ENCODE measurements at places on chromosomes 2 and 18.

DNA sequence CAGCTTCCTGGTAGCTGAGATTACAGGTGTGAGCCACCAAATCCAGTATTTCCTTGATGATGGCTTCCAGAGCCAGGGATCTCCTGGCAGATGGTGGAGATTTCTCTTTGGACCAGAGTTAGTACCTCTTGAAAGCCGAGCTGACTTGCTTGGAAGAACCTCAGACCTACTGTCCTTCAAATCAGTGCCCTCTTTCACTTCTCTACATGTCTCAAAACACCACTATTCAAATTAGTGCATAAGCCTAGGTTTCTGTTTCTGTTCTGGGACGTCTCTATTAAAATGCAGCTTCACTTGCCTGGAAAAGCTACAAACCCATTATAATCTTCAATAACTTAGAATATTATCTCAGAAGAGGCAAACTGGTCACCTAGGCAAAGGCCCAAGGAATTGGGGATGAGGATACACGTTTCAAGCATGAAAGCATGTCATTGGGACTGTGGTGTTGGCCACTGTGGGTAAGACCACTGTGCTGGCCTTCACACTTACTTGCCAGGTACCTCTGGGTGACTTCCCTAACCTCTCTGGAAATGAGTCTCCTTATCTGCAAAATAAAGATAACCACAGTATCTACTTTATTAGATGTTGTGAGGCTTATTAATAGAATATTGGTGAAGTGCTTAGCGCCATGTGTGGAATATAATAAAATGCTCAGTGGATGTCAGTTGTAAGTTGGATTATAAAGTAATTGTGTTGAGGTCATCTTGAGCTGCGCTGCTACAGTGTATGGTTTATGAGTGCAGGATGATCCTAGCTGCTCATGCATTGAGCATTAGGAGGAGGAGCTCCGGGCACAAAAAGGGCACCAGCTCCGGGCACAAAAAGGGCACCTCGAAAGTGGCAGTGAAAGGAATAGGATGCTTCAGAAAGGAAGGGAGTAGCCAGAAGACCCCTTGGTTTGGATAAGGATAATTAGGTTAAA is 84.5 kb downstream of the DOCK10 start:
- no peak for DNase-seq

DNA sequence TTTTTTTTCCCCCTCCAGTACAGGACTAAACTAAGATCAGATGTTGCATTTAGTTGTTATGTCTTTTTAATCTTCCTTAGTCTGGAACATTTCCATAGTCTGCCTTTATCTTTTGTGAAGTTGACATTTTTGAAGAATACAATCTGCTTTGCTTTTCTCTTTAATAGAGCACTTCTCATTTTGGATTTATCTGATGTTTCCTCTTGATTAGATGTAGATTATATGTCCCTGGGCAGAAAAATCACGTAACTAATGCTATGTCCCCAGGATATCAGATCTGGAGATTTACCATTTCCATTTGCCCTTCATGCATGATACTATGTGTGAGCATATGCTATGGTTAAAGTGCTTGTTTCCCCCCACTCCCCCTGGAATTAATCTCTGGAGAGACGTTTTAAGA is 6.2 kb downstream of the ZNF638 start:
- DNase-seq = no peak

- DNase-seq = no peak
Observed at GRCh38 chr2:8611700-8612099, 70.2 kb upstream of the ID2 start.

GRCh38 chr2:69237070-69237670 is 149.9 kb downstream of the GFPT1 start:
- DNase-seq = no peak

GRCh38 chr2:24840962-24841945 is 48.0 kb downstream of the CENPO start:
- DNase-seq = no peak

- DNase-seq = no peak
Observed at GRCh38 chr2:64768491-64769005, 114.8 kb upstream of the SERTAD2 start.

- no peak for DNase-seq
Observed at GRCh38 chr18:3236470-3236869, 11.1 kb upstream of the MYL12A start.

GRCh38 chr2:208491641-208492040 is 85.0 kb downstream of the PTH2R start:
- DNase-seq = no peak

GRCh38 chr2:173750353-173750801 is 214.8 kb downstream of the SP3 start:
- DNase-seq = no peak

DNA sequence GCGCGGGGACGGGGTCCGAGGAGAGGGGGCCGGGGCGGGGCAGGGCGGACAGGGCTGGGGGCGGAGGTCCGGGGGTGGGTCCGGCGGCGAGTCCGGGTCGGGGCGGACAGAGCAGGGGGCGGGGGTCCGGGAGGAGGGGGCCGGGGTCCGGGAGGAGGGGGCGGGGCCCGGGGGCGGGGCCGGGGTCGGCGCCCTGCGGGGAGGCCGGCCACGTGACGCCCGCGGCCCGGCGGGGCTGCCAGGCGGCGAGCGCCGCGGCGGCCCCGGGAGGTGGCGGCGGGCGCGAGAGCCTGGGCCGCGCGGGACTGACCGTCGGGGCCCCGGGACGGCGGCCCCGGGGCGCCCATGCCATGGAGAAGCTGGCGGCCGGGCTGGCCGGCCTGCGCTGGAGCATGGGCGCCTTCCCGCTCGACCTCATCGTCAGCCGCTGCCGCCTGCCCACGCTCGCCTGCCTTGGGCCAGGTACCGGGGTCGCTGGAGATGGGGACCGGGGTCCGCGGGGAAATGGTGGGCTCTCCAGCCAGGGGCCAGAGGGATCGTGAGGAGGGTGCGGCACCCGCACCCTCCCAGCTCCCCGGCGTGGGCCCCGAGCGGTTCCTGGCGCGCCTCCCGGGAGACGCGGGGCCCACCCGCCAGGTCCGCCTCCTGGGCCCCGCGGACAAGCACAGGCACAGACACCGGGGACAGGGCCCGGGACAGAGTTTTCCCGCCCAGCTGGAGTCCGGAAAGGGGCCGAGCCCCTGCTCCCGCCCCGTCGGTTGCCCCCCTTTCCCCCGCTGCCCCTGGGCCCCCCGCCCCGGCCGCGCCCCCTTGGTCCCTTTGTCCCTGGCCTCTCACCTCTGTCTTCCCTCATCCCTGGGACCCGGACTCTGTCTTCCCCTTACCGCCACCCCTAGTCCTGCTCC is at the start of gene GAREM2:
Gene GAREM2, plus strand, starts transcription at position 218 of the 905 bp plus-strand sequence. Its CDS starts 133 bp downstream, at position 351.
- peak; percentile 86 for DNase-seq

DNA sequence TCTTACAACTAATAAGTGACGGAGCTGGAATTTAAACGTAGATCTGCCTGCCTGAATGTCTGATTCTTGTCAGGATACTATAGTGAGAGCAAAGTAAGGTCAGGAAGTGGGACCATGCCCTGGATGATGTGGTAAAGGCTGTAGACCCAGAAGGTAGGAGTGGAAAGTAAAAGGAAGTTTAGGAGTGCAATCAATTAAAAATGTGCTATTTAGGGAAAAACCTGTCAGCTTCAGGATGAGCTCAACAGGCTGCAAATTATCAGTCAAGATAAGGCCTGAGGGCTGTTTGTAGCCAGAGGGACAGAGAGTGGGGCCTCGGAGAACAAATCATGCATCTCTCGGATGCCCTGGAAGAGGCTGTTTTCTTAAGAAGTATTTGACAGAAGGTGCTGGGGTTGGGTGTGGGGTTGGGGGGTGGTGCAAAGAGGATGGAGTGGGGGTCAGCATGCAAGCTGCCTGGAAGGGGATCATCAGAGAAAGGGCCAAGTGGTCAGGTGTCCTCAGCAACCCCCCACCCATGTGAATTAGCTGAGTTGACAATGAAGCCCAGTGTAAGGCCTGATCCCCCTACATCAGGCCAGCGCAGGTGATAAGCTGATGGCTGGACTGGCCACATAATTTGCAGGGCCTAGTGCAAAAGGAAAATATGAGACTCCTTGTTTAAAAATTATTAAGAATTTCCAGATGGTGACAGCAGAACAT is 53.2 kb upstream of the MAPRE3 start:
- no peak for DNase-seq

DNA sequence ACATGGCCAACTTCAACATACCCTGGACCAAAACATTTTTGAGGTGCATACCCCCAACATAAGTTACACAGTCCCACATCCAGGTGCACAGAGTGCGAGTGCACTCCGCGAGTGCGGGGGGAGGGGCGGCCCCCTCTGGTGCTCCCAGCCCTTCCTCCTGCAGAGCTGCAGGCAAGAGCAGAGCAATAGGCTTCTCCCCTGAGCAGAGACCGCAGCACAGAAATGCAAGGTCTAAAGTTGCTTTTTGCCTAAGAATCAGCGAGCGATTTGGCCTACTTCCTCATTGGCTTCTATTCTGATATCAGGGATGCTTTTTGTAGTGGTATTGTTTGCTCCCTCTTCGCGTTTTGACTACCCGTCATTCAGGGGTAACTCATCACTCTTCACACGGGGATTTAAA is 40.6 kb downstream of the BOLA3 start:
- DNase-seq = no peak

- DNase-seq = no peak
Observed at GRCh38 chr2:55425431-55425831, 5.8 kb upstream of the CCDC88A start.

GRCh38 chr2:172623249-172623965 is 67.5 kb downstream of the PDK1 start:
- DNase-seq = no peak

GRCh38 chr2:65053199-65053598 is 3.0 kb upstream of the CEP68 start:
- DNase-seq = no peak

DNA sequence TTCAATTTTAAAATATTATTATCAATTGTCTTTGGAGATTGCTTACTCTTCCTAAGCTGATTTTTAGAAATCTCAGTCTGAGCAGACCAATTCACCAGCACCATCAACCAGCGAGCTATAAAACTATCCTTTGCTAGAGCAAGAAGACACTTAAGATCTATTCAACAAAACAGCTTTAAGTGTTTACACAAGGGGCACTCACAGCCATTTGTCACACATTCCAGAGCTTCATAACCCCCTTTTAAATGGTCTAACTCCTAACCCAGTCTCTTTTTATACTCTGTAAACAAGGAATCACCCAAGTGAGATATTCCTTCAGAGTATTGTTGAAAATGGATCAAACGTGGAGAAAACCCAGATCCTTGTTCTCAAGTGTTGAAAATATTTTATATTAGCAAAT is 1294.1 kb upstream of the CHAC2 start:
- DNase-seq = no peak

- no peak for DNase-seq
Observed at GRCh38 chr2:95385570-95385984, 16.9 kb upstream of the FAHD2A start.

DNA sequence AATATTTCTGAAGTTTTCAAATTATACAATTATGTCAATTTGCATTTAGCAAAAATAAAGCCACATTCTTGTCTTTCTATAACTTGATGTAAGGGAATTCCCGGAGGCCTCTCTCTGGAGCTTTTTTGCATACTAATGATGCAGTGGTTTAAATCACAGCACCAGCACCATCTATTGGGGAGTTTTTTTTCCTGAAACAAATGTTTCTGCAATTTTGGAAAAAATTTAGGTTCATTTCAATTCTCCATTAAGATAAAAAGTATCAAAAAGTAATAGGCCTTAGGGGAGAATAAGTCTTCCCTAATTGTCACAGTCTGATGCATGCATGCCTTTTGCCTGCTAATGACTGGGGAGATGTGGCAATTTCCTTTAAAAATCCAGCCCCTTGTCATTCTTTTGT is 13.5 kb downstream of the CBLN2 start:
- no peak for DNase-seq

GRCh38 chr2:158232476-158232875 is 130.8 kb downstream of the UPP2 start:
- DNase-seq = no peak

GRCh38 chr18:55319459-55320193 is 268.4 kb downstream of the TCF4 start:
- DNase-seq = no peak

- DNase-seq = no peak
Observed at GRCh38 chr2:190110699-190111098, 48.2 kb upstream of the MSTN start.

- no peak for DNase-seq
Observed at GRCh38 chr2:149451417-149452165, 121.2 kb downstream of the LYPD6 start.

DNA sequence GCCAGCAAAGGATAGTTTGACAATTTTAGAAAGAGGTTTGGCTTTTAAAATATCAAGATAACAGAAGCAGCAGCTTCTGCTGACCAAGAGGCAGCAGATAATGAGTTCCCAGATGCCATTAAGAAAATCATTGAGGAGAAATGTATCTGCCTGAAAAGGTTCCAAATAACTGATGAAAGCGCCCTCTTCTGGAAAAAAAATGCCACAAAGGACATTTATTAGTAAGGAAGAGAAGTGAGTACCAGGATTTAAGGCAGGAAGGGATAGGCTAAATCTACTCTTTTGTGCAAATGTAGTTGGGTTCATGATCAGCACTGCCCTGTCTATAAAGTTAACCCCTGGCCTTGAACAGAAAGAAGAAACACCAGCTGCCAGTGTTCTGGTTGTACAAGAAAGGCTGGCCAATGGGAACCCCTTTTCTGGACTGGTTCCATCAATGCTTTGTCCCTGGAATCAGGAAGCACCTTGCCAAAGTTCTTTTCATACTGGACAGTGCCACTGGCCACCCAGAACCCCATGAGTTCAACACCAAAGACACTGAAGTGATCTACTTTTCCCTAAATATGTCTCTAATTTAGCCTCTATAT is 40.6 kb downstream of the DHX57 start:
- DNase-seq = no peak

GRCh38 chr18:11747731-11748130 is 58.7 kb downstream of the GNAL start:
- DNase-seq = no peak

- no peak for DNase-seq
Observed at GRCh38 chr2:60259781-60260180, 293.7 kb downstream of the BCL11A start.

DNA sequence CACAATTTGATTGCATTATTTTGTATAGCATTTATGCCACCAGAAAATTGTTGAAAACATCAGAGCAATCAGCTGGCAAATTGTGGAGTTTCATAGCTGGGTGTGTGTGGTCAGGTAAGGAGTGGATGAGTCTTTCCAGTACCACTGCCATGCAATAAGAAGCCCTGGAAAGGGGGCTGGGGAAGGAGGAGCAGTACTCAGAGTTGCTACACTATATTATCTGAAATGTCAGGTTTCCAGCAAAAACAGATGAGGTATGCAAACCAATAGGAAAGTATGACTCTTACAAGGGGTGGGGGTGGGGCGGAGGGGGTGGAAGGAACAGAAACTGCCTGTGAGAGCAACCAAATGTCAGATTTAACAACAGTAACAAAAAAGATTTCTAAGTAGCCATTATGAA is 112.2 kb downstream of the SOS1 start:
- DNase-seq = no peak

DNA sequence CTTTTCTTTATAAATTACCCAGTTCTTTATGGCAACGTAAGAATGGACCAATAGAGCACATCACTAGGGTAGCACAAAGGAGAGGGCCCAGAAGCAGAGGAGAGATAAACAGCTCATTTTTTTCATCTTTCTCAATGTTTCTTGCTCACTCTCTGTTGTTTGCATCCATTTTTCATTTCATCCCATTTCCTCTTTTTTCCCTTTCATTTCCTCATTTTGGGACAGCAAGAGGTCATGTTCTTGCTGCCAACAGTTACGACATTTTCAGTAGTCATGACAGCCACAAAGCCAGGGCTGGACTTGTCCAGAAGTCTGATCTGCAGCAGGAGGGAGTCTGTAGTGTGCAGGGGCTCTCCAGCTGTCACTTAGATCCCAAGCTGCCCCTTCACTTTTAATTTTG is 52.7 kb upstream of the CYP1B1 start:
- no peak for DNase-seq

- DNase-seq = no peak
Observed at GRCh38 chr2:159710601-159711180, 1.6 kb upstream of the MARCHF7 start.

GRCh38 chr2:215401896-215402379 is 33.9 kb downstream of the FN1 start:
- DNase-seq = no peak

Data from 8988T (cell line).